Renal pelvis (tissue), 12 donors: ENCODE measurements at places on chromosomes 4 and X.

DNA sequence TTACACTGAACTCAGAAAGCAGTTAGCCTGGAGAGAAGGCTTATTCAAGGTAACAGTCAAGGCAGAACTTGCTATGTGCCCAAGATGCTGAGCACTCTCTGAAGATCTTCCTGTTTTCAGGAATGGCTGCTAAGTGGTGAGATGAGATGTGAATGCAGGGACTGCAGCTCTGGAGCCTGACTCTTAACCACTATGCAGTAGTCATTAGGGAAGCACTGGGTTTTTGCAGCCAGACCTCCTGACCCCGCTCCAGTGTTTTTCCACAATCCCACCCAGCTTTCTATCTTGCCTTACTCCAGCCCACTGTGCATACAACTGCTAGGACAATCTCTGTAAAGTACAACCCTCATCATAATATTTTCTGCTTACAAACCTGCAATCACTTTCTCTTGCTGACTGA is 95.2 kb upstream of the LNX1 start:
- DNase-seq: no peak

- DNase-seq: no peak
These were observed 97.0 kb upstream of the LNX1 start for GRCh38 chr4:53688186-53688790.

- DNase-seq: no peak
These were observed 2.9 kb downstream of the ANOS1 start for GRCh38 chrX:8728932-8729535.

- DNase-seq: no peak
These were observed 13.2 kb downstream of the NEIL3 start for GRCh38 chr4:177322881-177323280.

GRCh38 chr4:113404167-113404571 is 354.7 kb downstream of the ANK2 start:
- DNase-seq: no peak

GRCh38 chrX:151922692-151923091 is 10.0 kb downstream of the MAGEA4 start:
- no peak for DNase-seq

DNA sequence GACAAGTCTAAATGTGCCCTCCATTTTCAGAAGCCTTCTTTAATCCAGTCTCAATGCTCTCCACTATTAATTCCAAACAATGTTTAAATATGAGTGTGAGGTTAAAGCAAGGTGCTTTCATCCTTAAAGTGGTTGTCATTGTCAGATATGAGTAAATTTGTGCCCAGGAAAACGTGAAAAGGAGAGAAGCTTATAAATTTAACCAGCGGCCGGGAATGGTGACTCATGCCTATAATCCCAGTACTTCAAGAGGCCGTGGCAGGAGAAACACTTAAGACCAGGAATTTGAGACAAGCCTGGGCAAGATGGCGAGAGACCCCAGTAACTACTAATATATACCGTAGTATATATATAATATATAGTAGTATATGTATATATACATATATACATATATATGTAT is 270.0 kb downstream of the ARHGAP24 start:
- no peak for DNase-seq
